Fibroblast of skin of scalp (primary cell): ENCODE measurements at places on chromosomes 4 and X.
A peak's percentile ranks its signal among the peaks of the same experiment; 100 is the strongest.

GRCh38 chr4:148955564-148956297, 513.5 kb upstream of the NR3C2 start:
- no peak for DNase-seq

GRCh38 chr4:83214079-83214478, 70.5 kb downstream of the COQ2 start:
- no peak for DNase-seq

DNA sequence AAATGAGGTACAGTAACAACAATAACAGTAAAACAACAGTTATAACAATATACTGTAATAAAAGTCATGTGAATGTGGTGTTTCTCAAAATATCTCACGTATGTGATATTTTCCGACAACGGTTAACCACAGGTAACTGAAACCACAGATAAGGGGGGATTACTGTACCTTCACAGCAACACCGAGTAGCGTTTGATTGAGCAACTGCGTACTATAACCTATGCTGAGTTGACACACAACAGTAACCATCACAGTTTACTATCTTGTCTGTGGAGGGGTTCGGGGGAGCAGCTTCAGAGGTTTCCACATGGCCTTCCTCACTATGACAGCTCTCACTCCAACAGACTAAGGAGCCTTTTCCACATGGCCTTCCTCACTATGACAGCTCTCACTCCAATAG, 13.4 kb downstream of the RBMX2 start:
- no peak for DNase-seq

DNA sequence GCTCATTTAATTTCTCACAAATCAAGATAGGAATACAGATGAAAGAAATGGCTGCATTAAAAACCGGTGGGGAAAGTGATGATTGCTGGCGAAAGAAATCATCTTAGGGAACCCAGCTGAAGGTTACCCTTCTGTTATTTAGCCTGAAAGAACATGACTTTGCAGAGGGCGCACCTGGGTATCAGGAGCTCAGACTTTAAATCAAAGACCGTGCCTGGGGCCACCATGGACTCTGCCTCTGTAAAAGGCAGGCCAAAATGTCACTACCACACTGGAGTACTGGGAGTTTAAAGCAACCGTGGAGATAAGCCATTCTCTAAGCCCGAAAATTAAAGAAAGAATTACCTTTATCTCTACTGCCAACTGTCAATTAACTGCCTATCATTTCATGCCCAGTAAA, 24.3 kb downstream of the GPC3 start:
- DNase-seq: no peak

GRCh38 chr4:40871695-40872250, 122.0 kb downstream of the NSUN7 start:
- DNase-seq: no peak

DNA sequence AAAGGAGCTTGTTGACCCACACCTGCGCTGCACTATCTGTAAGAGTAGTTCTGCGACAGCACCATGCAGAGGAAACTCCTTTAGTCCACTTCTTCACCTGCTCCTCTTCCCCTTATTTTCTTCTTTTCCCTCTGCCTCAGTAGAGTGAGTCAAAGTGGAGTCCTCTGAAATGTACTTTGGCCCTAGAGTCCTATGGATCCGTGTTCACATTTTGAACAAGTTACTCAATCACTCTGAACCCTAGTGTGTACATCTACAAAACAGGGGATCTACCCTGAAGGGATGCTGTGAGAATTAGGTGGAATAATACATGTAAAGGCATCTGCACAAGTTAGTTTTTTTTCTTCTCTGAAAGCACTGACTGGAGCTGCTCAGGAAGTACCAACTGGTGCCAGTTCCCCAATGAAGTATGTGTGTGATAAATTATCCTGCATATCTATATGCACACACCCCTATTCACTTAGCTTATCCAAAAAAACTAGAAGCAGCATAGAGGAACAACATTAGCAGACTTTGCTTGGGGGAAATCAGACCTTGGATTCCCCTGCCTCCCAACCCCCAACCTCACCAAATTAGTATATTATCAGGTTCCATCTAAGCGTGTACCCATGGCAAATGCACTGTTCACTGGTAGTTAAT, 118.5 kb upstream of the FAM9C start:
- no peak for DNase-seq

DNA sequence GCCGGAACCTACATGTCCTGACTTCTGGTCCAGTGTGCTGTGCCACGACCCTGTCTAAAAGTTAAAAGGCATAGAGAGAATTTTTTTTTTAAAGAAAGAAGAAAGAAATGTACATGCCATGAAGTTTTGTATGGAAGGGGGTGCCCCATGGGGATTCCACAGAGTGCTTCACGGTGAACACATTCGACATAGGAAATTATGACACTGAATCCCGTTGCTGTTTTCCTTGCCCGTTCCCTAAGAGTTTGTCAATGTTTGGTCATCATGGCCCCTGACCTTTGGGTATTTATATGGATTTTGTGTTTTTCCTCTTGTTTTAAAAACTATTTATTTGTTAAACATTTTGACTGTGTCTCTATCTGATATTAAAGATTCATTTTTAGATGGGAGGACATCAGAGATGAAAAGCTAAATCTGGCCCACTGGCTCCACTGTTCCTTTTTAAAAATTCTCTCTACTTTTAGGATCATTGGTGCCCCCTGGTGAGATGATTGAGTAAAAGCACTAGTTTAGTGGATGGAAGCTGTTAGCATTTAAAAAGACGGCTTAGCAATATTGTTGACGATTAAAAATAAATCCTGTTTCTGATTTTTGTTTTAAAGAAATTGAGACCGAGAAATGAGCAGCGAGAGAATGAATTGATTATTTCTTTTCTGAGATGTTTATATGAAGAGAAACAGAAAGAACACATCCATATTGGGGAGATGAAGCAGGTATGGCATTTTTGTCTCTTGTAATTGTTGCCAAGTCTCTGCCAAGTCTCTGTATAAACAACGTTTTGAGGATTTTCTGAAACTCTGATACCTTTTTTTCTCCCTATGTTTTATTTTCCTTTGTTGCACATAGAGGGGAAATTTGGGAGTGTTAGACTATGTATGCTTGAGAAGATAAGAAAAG, 75.0 kb downstream of the PTTG2 start:
- DNase-seq: peak; percentile 68

GRCh38 chrX:112945826-112946225, 105.2 kb upstream of the AMOT start:
- DNase-seq: no peak

DNA sequence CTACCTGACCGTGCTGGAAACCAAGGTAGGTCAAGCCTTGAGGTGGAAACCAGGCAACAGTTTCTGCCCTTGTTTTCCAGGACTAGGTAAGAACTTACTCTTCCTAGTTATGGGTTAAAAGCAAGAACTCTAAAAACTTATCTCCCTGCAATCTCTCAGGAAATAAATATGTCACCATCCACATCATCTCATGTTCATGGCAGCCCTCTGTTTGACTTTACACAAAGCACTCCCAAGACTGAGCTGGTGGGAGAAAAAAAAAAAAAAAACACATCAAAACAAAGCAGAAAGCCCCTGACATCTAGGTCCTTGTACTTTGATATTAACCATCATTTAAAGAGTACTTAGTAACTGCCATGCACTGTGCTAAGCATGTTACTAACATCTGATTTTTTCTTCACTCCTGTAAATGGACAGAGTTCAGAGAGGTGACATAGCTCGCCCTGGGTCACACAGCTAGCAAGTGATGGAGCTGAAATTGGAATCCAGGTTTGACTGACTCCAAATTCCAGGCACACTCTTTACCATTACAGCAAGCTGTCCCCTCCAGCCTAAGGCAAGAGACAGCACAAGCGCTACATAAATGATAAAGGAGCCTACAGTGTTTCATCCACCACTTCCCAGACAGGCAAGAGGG, 102.8 kb upstream of the NOCT start:
- DNase-seq: no peak

GRCh38 chrX:18898091-18898490, 85.8 kb downstream of the PHKA2 start:
- no peak for DNase-seq

DNA sequence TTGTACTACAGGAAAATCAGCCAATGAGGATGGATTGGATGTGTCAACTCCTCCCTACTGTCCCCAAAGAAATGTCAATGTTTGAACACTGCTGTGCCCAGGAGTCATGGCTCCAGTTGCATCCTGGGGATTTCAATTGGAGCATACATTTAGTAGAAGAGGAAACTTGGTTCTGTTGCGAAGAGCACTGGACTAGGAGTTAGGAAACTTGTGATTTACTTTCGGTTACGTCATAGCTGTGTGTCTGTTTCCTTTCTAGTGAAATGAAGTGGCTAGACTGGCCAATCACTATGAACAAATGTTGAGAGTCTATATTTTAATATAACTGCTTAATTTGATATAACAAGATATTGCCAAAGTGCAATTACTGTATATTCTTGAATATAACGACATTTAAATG, 35.2 kb downstream of the ARL9 start:
- DNase-seq: no peak

GRCh38 chrX:69038816-69039215, 126.4 kb downstream of the PJA1 start:
- DNase-seq: peak; percentile 56

- DNase-seq: no peak
Measured at GRCh38 chr4:992297-993110, 700 bp downstream of the SLC26A1 start.

GRCh38 chr4:96205143-96205936, 365.4 kb downstream of the PDHA2 start:
- DNase-seq: no peak

DNA sequence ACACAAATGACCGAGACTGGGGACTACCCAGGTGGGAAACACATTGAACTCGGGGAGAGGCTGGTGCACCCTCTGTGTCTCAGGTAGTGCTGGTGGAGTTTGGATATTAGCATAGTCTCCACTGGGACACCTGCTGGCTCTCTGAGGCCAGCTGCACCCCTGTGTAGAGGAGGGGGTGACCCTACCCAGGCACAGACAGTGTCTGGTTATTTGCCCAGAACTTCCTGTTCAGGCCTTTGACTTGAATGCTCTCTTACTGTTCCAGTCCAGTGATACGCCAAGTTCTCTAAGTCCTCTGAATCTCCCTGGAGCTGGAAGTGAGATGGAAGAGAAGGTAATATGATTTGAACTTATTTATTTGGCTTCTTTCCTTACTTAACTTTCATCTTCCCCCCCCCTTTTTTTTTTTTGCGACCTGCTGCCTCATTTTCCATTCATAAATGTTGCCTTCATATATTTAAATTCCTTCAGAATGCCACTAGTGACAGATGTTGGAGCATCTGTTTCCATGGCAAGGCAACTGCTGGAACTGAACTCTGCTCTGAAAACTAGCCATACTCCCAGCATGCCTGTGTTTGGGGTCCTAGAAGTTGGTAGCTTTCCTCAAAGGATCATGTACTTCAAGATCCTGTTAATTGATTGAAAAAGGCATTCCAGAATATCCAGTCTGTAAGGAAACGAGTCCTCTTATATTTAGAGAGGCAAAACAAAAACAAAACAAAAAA, 76.7 kb downstream of the AASDH start:
- DNase-seq: no peak

- peak; percentile 56 for DNase-seq
Measured at GRCh38 chr4:53309321-53310040, 56.4 kb downstream of the SCFD2 start.

GRCh38 chrX:77694491-77694890, 91.5 kb downstream of the ATRX start:
- DNase-seq: no peak

DNA sequence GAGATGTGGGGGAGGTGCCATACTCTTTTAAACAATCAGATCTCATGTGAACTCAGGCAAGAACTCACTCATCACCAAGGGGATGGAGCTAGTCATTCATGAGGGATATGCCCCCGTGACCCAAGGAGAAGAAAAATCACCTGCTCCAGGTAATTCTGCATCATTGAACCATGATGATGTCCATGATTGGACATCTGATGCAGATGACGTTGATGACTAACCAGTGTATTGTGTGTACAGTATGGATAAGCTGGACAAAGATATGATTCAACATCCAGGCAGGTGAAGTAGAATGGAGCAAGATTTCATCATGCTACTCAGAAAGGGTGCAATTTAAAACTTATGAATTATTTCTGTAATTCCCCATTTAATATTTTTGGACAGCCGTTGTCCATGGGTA, 286.4 kb upstream of the SMIM31 start:
- no peak for DNase-seq

- DNase-seq: no peak
Measured at GRCh38 chr4:105483840-105484239, 10.0 kb upstream of the PPA2 start.

DNA sequence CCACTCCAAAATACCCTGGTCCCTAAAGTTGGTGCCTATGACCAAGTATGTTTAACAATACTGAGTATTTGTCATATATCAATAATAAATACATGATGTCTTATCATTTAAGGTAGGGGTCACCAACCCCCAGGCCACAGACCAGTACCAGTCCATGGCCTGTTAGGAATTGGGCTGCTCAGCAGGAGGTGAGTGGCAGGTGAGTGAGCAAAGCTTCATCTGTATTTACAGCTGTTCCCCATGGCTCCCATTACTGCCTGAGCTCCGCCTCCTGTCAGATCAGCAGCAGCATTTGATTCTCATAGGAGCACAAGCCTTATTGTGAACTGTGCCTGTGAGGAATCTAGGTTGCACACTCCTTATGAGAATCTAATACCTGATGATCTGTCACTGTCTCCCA, 126.2 kb downstream of the HNRNPD start:
- no peak for DNase-seq

GRCh38 chr4:144649646-144650045, 3.7 kb downstream of the HHIP start:
- no peak for DNase-seq

- DNase-seq: peak; percentile 64
Measured at GRCh38 chrX:149982310-149982709, 44.0 kb upstream of the EOLA2 start.

DNA sequence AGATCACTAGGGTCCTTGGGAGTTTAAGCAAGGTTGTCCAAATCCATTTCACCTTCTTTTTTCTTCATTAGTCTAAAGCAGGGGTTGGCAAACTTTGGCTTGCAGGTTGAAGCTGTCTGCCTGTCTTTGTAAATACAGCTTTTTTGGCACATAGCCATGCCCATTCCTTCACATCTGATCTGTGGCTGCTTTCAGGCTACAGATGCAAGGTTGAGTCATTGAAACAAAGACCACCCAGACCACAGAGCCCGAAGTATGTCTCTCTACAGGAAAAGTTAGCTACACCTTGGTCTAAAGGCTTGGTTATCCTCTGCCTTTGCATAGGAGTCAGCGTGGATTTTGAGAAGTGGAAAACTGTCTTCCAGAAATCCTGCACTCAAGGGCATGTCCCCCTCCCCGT, 238.1 kb upstream of the STS start:
- DNase-seq: no peak

- DNase-seq: no peak
Measured at GRCh38 chrX:43314525-43314924, 341.6 kb upstream of the MAOA start.
